Smooth muscle cell of bladder (primary cell): ENCODE measurements at places on chromosomes 4 and X. TPM values are rescaled to one million over a fixed set of nuclear protein-coding genes. Genes with fewer than 3 reads are reported as not detected.

The PABPC1L2A gene
- total RNA-seq = not detected in 2 replicates

The CT47B1 gene
- not detected in 2 replicates for total RNA-seq

The AREG gene
- total RNA-seq = 5.7 TPM in 1 of 2 replicates, not detected in the other

The VCX2 gene
- not detected in 2 replicates for total RNA-seq

The OPHN1 gene
- total RNA-seq = 4.7 and 5.6 TPM in 2 replicates

The NIPAL1 gene
- under 0.01 TPM in 2 replicates for total RNA-seq

The ENPEP gene
- total RNA-seq = under 0.01 and 0.28 TPM in 2 replicates

The BEX1 gene
- total RNA-seq = 0.92 and 2.8 TPM in 2 replicates

The CYBB gene
- under 0.01 TPM in 1 of 2 replicates, not detected in the other for total RNA-seq

The TCEAL7 gene
- 26.3 and 37.3 TPM in 2 replicates for total RNA-seq

The CTAG1B gene
- not detected in 2 replicates for total RNA-seq
